ENCODE measurements at places on chromosomes 12 and 14.
A peak's percentile ranks its signal among the peaks of the same experiment; 100 is the strongest.

- DNase-seq, result no peak
Observed at GRCh38 chr14:72613231-72613974, 280.5 kb downstream of the DPF3 start.

GRCh38 chr12:26845984-26846383 is 13.0 kb upstream of the ITPR2 start:
- no peak for DNase-seq

- no peak for DNase-seq
Observed at GRCh38 chr12:118715647-118716046, 265.7 kb upstream of the SRRM4 start.

DNA sequence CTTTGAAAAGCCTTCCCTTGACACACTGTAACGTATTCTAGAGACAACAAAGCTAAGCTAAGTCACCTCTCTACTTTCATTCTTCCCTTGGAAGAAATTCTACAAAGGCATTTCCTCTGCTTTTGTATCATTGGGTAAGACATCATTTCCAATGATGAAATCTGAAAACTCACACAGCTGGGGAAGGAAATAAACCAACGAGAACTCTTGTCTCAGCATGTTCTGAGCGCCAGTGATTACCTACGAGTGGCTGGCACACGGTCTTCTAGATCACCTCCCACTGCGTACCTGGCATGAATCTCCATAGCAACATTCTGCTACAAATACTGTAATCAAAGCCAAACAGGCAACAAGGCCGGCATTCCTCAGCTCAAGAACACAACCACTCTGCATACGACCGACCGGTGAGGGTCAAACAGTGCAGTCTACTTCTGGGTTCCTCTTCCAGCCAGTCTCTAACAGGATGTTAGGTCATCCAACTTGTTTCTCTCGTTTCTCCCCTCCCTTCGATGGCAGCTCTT is 7.6 kb downstream of the VPS37B start:
- DNase-seq, result no peak

DNA sequence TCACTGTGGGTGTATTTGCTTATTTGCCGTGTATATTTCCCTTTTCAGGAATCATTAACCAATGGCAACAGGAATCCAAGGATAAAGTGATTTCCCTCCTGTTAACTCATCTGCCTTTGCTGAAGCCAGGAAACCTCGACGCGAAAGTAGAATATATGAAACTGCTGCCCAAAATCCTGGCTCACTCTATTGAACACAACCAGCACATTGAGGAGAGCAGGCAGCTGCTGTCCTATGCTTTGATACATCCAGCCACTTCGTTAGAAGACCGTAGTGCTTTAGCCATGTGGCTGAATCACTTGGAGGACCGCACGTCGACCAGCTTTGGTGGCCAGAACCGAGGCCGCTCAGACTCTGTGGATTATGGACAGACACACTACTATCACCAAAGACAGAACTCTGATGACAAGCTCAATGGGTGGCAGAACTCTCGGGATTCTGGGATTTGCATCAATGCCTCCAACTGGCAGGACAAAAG is 135.1 kb downstream of the SAMD4A start:
- no peak for DNase-seq

DNA sequence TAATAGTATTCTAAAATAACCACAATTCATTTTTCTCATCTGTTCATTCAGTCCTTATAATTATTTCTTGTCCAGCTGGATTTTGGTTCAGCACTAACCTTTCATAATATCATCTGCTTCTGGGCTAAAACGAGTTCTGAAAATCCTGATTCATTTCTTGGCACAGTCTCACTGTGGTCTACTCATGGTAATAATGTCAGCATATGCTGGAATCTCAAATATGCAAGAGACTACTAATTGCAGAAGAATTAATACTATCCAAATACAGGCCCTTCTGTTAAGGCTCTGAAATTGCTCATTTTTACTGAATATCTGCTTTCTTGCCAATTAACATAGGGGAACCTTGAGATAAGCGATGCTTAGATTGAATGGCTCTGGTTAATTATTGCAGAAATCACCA is 597.1 kb downstream of the RPL10L start:
- no peak for DNase-seq

DNA sequence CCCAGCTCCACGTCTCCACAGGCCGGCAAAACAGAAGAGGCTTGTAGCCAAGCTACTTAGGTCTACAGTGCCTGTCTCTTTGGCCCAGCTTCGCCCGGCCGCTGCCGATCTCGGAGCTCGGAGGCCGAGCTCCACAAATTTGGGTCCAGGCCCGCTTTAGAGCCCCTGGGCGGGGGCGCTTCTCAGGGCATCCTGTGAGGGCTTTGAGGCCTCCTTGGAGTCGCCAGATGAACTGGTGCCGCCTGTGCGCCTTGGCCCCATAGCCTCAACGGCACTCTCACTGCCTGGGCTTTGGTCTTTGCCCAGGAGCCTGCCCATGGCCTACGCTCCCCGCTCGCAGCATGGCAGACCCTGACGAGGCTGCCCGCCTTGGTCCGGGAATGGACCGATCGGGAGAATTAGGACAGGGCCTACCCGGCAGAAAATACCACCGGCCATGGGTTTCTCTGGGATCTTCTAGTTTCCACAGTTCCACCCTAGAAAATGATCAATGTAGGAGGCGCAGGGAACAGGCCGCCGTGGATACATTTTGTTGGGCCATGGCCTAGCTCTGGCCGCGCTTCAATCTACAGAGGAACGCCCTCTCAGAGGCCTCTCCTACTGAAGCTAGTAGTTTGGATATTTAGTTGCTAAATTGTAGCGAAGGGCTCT is 953 bp upstream of the NKX2-8 start:
- DNase-seq, result no peak

DNA sequence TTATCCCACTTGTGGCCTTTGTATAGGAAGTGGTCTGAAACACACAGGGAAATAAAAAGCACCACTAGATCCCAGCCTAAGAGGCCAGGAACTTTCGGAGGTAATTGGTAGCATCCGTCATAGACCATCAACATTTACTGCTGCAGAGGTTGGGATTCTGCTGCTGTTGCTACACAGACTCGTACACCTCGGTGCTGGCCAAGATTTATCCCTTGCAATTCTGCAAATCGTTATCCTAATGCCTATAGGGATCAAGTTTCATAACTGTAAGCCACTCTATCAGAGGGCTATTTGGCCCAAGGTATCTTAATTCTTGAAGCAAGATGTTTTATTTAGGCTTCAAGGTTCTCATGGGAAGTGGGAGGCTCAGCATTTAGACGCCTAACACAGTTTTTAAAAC is 913.6 kb downstream of the GALC start:
- no peak for DNase-seq

DNA sequence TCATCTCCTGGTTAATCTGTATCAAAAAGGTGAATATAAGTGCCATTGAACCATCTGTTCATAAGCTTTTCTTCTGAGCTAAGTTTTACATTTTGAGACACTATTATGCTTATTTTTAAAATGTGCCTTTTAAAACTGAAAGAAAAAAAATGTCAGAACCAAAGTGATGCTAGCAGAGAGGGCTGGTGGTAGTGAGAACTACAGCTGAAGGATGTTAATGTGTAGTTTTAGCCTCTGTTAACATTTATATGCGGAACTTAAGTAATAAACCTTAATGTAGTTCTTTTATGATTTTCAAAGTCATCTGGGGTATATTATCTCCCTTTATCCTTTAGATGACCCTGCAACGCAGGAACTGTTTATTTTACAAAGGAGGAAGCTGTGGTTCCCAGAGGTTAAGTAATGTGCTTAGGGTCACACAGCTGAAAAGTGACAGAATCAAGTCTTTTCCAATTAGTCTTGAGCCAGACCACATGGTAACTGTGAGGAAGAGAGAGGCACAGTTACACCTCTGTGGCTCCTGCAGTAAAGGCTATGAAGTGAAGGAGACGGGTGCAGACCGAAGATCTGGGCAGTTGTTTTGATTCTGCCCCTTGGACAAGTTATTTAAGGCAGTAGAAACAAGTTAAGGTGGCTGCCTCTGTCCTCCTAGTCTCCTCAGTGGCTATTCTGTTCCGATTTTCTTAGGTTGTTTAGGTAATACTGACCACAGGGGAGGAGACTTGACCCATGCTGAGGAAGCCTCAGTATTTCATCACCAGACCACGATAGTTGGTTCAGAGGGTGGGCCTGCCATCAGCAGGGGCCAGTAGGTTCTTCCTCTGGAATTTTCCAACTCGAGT is 23.9 kb downstream of the GNG2 start:
- no peak for DNase-seq

GRCh38 chr12:109477185-109477962 is at the start of the genes KCTD10 and UBE3B:
Gene KCTD10, minus strand, starts transcription at chr12:109477300. Its CDS starts 38 bp downstream, at chr12:109477262.
Gene UBE3B, plus strand, starts transcription at chr12:109477634. Its CDS starts 5,918 bp downstream, at chr12:109483552.
- peak; percentile 89 for DNase-seq

GRCh38 chr14:67526676-67527459 is 6.2 kb upstream of the PLEKHH1 start:
- DNase-seq, result peak; percentile 34

- no peak for DNase-seq
Observed at GRCh38 chr12:98217257-98217656, 298.1 kb upstream of the TMPO start.

DNA sequence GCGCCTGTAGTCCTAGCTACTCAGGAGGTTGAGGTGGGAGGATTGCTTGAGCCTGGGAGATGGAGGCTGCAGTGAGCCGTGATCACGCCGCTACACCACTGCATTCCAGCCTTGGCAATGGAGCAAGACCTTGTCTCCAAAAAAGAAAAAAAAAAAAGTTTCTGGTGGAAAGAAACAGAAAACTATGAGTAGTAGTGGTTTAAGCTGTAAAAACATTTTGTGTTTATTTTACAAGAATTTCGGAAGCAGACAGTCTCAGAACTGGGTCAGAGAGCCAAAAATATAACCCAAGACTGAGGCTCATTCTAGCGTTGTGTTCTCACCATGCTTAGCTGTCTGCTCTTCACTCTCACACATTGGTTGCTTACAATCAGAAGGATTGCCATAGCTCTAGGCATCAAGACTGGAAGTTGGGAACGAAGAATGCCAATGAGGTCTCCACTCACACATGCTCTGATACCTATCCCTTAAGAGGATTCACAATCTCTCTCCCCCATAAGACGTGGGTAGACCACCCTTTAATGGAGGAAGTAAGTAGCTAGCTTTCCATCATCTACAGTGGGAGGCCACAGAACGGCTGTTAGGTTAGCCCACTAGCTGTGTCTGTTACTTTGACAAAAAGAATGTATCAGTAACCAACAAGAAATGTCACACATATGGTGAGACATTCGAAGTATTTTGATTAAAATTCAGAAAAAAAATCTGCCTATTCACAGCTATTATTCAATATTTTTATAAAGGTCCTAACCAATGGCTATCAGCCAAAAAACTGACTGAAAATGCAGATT is 117.6 kb upstream of the RASSF8 start:
- no peak for DNase-seq

DNA sequence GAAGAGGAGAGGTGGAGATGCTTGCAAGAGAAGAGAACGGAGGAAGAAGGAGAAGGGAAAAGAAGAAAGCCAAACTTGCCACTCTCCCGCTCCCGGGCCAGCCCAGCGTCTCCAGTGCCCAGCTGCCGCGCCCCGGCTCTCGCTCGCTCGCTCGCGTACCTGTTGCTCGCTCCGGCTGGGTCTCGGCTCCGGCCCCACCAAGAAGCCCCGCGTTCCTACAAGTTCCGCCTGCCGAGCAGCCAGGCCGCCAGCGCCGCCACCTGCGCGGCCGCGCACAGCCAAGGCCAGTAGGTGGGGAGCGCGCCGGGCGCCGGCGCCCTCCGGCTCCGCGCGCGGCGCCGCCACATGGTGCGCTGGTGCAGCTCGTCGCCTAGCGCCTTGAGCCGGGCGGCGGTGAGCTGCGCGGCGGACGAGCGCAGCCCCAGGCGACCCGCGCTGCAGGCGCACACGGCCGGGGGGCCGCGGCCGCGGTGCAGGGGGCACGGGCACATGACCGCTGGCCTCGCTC is 370 bp downstream of the HRK start:
- peak; percentile 45 for DNase-seq

GRCh38 chr14:98909251-98909944 is 362.6 kb downstream of the BCL11B start:
- DNase-seq, result no peak

DNA sequence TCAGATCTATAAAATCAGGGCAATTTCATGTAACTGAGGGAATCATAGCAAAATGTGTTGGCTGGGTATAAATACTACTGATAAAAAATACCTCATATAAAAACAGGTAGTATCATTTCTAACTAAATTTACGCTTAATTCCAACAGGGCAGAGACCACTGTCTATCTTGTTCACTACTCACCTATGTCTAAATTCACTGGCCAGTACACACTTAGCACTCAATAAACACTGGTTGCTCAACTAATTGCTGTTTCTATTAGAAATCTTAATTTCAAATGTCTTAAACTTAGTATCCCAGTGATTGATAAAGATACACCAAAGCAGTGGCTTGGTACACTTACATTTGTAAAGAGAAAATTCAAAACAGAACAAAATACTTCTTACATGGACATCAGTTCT is 55.6 kb downstream of the HNRNPC start:
- DNase-seq, result no peak

DNA sequence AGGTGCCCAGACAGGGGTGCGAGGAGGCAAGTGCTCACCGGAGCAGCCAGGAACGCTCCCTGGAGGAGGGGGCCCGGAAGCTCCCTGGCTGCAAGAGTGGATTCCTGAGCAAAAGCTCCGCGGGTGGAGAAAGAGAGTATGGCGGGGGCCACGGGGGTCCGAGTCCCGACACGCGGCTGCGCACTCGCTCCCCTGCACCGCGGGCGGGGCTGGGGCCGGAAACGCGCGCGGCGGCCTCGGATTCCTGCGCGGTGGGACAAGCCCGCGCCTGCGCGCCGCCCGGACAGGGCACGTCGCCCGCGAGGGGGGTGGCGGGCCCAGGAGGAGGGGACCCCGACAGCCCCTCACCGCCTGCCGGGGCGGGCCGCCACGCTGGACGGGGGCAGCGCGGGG is 27.8 kb upstream of the GPR132 start:
- DNase-seq, result peak; percentile 70

Measured in activated naive CD8-positive, alpha-beta T cell treated with anti-CD3 and anti-CD28 coated beads, Interleukin-2, amount 50 U/mL, for 24 hours (primary cell).